Lower leg skin (tissue), 4 donors: ENCODE measurements at places on chromosomes 5 and 9. TPM values are rescaled to one million over a fixed set of nuclear protein-coding genes. Genes with fewer than 3 reads are reported as not detected.

SPATA31C2 gene
- not detected for total RNA-seq

NR6A1 gene
- total RNA-seq, result 4.6 TPM

PAEP gene
- not detected for total RNA-seq

DOCK2 gene
- 3.1 TPM for total RNA-seq

RASGEF1C gene
- not detected for total RNA-seq

AIF1L gene
- total RNA-seq, result 33.0 TPM
